ENCODE measurements at places on chromosomes 12 and 14. TPM values are rescaled to one million over a fixed set of nuclear protein-coding genes. Genes with fewer than 3 reads are reported as not detected.
A peak's percentile ranks its signal among the peaks of the same experiment; 100 is the strongest.

A2ML1 gene
- total RNA-seq = 5.6 TPM

- peak; percentile 28 for DNase-seq
These were observed 4.5 kb downstream of the NOP2 start for GRCh38 chr12:6563448-6564050.

DNA sequence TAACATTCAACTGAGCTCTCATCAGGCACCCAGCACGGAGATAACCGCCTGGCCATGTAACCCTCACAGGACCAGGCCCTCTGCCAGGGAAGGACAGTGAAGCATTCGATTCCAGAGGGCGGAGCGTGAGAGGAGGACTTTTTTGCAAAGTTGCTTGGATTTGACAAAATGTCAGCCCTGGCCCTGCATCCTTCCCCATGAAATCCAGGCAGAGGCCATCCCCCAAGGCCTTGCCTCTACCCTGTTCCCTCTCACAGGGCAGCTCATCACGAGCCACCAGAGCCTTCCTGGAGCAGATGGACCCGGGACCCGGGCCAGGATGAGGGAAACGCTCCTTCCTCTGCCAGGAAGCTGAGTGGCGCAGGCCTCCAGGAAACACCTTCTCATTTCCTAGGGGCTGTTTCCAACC, 17.0 kb downstream of the CAMKK2 start:
- DNase-seq = no peak

GRCh38 chr12:124867401-124867930, 3.8 kb upstream of the SCARB1 start:
- DNase-seq = peak; percentile 39

DNA sequence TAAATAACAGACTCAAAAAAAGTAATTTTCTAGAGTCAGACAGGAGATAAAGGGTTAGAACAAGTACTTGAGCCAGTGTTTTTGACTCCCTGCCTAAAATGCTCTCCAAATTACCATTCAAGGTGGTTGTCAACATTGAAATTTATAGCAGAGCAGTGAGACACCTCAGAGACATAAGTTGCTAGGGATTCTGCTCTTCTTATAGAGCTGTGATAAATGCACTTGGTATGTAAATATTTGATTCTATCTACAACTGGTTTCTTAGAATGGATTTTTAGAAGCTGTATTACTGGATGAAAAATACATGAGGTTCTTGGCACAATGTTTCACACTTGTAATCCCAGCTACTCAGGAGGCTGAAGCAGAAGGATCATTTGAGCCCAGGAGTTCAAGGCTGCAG, 83.9 kb upstream of the OSBPL8 start:
- DNase-seq = no peak

DNA sequence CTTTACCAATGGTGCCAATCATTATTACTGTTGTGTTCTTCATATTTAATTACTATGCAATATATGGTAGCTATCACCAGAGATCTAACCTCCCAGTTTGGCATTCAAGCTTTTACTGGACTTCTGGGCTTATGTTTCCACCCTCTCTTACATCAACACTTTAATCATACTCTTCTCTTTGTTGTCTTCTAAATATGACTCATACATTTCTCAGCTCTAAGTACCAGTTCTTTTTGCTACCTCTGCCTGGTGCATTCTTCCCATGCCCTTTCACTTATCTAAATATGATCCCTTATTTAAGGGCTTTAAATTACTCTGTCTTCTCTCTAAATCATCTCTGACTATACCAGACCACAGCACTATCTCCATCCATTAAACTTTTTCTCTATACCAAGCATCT, 246.1 kb upstream of the CCDC196 start:
- peak; percentile 27 for DNase-seq

DNA sequence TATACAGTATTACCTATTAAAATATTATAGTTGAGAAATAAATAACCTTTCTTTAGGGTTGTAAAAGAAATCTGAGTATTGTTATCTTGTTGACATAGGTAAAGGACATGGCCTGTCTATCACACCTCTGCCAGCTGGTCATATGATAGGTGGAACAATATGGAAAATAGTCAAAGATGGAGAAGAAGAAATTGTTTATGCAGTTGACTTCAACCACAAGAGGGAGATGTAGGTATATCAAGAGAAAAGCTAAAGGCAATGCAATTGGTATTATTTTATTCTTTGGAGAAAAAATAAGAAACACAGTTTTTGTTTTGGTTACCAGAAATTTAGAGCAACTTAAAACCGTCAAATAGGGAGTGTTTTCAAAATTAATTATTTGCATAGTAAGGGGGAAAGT, 13.5 kb downstream of the CPSF2 start:
- DNase-seq = peak; percentile 4

GRCh38 chr14:90523544-90523943, 126.7 kb downstream of the CALM1 start:
- no peak for DNase-seq

IL22 gene
- total RNA-seq = not detected

DNA sequence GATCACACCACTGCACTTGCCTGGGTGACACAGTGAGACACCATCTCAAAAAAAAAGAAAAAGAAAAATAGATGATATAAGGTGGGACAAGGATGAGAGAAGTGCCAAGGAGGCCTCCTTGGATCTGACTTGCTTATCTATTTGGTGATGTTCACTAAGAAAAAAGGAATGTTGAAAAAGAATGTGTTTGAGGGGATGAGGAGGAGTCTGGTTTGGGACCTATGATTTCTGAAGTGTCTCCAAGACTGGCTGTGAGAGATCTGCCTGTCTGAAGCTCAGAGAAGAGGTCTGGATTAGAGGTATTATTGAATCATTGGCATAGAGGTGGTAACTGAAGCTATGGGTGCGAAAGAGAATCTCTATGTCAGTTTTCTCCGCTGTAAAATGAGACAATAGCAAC, 42.8 kb downstream of the BCAT1 start:
- DNase-seq = no peak

HRK gene
- total RNA-seq = 0.17 TPM

ADAMTS20 gene
- total RNA-seq = not detected

GRCh38 chr12:55652352-55652751, 15.7 kb downstream of the OR10P1 start:
- DNase-seq = no peak

DNA sequence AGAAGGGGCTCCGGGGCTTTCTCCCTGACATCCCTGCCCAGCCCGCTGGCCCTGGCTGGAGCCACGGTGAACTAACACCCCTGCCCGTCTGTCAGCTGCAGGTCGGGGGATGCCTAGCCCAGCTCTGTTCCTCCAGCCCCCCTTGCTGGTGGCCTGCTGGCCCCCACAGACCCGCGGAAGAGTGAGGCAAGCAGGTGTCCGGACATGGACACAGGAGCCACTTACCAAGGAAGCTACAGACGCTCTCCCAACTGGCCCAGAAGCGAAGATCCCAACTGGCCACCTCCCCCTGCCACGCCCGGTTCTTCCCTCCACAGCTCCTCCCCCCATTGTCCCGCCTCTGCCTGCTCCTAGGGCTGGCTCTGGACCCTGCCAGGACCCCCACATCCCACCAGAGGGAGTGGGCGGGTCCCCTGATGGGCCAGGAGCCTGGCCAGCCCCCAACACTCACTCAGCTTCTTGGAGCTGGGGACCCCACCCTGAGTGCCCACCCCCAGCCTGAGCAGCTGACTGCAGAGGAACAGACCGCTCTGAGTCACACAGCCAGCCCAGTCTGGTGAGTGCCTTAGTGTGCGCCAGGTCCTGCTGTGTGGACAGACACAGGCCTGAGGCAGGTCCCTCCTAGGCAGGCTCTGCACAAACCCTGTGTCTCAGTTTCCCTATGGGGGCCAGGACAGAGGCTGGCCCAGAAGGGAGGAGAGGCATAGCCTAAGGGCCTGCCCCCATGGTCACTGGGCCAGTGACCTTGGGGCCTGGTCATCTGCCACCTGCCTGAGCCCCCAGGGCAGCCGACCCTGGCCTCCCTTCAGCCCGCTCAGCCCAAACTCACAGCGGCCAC, 7.7 kb downstream of the AHNAK2 start:
- DNase-seq = peak; percentile 81

GLIPR1L1 gene
- total RNA-seq = not detected

TC2N gene
- 32.0 TPM for total RNA-seq

- DNase-seq = no peak
These were observed 10.2 kb downstream of the HEATR5A start for GRCh38 chr14:31410048-31410650.

DNA sequence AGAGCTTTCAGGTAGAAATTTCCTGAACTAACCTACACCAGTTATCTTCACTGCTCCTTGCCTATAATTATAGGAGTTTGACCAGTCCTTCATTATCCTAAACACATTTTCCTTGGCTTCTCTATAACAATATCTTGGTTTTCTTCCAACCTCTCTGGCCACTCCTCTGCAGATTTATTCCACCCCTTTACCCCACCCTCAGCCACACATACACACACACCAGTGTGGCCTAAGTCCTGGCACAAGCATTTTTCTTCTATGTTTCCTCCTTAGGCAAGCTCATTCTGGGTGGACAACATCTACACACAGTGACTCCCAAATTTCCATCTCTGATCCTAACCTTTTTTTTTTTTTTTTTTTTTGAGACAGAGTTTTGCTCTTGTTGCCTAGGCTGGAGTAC, 25.1 kb downstream of the CDK17 start:
- no peak for DNase-seq

PLEKHA5 gene
- 54.3 TPM for total RNA-seq

KRT77 gene
- not detected for total RNA-seq

LTBR gene
- total RNA-seq = 149 TPM

DNA sequence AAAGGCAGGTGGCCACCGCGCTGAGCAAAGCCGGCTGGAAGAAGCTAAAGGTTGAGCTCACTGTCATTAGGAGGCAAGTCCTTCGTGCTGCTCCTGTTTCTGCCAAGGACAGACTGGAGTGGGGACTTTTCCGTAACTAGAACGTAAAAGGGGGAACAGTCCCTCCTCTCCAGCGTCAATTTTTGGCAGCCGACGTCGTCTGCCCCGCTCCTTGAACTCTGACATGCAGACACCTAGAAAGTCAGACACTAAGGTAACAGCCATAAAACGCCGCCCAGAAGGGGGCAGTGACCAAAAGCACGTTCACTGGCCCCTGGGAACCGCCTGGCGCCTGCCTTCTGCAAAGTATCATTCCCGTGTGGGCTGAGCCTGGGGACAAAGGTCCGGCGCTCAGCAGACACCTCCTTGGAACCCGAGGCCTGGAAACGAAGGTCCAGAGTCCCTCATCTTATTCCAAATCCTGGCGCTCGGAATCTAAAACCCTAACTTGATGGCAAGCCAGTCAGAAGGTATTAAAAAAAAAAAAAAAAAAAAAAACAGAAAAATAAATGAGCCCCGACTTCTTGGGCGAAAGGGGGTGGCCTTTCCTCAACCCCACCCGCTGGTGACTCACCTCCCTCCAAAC, 1.1 kb upstream of the LRP1 start:
- peak; percentile 70 for DNase-seq

- peak; percentile 89 for DNase-seq
These were observed 47.5 kb downstream of the PPFIBP1 start for GRCh38 chr12:27571463-27571862.

DNA sequence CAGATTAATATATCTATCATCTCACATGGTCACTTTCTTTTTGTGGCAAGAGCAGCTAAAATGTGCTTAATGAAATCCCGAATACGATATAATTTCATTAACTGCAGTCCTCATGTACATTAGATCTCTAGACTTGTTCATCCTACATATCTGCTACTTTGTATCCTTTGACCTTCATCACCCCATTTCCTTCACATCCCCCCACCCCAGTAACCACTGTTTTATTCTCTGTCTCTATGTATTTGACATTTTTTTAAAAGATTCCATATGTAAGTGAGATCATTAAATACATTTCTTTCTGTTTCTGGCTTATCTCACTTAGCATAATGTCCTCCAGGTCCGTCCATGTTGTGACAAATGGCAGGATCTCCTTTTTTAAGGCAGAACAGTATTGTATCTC, 23.0 kb upstream of the ST8SIA1 start:
- no peak for DNase-seq

- DNase-seq = no peak
These were observed 16.2 kb upstream of the SMARCC2 start for GRCh38 chr12:56205445-56205844.

- peak; percentile 9 for DNase-seq
These were observed 1861.7 kb upstream of the SEL1L start for GRCh38 chr14:83395321-83395720.

- DNase-seq = no peak
These were observed 30.4 kb downstream of the KANSL2 start for GRCh38 chr12:48651681-48652080.

ERP27 gene
- total RNA-seq = not detected

DNA sequence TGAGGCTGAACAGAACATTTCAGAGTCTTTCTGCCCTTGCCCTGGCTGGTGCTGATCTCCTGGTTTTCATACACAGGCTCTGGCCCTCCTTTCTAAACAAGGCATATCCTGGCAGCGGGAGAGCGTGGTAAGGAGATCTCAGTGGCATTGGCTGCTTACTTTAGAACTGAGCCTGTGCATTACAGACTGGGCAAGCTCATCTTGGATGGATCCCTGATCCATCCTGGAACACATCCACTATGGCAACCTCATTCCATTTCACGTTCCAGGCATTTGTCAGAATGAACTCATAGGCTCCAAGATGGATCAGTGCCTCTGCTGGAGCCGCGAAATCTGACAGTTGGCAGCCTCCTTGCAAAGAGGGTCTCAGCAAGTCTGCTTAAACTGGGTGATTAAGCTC, 224.5 kb upstream of the PELI2 start:
- no peak for DNase-seq

GALNT9 gene
- not detected for total RNA-seq

GRCh38 chr14:61406675-61407074, 85.3 kb downstream of the PRKCH start:
- DNase-seq = no peak

KLHL33 gene
- total RNA-seq = not detected

DNA sequence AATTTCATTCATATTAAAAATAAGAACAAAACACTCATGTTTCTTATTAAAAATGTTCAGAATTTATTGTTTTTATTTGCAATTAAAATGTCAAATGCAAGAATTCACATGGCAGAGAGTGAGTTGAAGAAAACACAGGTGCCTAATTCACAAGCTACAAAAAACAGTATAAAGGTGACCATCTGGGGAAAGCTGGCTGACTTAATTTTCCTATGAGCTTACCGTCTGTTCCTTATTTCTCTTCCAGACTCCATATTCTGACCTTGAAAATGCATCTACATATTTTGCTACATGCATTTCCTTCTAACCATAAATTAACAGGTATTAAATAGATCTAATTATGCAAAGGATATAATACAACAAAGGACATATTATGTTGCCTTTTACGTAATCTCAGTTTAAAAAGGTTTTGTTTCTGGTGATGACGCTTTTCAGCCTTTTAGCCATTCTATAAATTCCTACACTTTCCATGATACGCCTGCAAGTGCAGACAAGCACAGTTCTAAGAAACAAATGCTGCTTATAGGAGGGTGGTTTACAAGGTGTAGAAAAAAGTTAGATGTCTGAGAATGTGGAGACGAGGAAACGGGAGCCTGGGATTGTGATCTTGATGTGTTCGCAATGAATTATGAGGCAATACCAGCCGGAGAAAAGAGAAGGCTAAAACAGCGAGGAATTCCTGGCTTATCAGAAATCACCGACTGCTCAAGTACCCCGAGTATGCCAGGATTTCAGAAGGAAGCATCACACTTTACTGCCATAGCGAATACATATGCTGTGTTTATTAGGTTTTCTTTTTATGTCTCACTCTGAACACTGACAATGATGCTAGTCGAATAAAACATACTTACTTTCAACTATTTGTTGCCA, 24.6 kb downstream of the LIN7A start:
- peak; percentile 26 for DNase-seq
